ENCODE measurements at places on chromosomes 6 and 20.

DNA sequence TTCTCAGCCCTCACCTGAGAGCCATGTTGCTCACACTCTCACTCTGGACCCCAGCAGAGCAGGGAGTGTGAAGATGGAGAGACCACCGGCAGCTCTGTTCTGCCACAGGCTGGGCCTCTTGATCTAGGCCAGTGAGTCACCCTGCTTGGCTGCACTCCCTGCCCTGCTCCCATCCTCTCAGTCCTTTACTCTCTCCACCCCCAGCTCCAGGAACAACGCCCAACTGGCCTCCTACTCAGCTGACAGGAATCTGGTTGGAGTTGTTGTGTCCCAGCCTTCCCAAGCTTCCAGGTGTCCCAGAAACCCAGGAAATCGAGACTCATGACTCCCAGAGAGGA lies at the start of gene PSORS1C1:
Gene PSORS1C1, plus strand, starts transcription at position 260 of the 338 bp plus-strand sequence. CDS start 14,833 bp downstream, outside the sequence.
- DNase-seq, result no peak

DNA sequence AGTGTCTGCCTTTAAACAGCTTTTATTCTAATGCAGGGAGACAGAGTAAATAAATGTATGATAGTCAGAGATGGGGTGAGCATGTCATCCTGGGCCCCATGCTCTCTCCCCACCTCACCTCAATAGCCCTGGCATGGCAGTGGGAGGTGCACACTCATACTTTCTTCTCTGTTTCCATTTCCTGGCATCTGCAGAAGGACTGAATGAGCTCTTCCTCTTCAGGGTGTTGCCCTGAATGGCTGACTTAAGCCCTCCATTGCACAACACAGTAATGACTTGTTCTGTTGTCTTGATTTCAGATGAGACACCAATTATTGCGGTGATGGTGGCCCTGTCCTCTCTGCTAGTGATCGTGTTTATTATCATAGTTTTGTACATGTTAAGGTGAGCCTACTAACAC lies 57.0 kb upstream of the GNRH2 start:
- DNase-seq, result no peak

- DNase-seq, result no peak
These were observed 52.2 kb upstream of the APCDD1L start for GRCh38 chr20:58567437-58567836.

DNA sequence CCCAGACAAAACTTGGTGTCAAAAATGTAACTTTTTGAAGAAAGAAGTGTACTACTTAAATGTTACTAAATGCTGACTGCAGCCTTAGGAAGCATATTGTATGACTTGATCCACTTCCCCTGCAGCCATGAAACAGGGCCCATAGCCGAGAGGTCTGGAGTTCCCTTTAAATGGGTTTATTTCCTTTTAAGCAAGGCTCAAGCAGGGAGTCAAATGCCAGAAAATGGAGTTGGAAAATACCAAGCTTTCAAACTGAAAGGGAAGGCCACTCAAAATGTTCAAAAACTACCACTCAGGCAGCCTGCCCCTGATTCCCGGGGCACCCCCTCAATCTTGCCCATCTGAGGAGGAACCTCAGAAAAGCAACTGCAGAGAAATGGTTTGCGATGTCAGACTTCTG lies 43.3 kb downstream of the SLC22A23 start:
- DNase-seq, result no peak

- no peak for DNase-seq
These were observed 127.8 kb downstream of the HFE start for GRCh38 chr6:26214803-26215584.

GRCh38 chr6:132132924-132133639 lies 181.9 kb upstream of the CCN2 start:
- peak; percentile 8 for DNase-seq

DNA sequence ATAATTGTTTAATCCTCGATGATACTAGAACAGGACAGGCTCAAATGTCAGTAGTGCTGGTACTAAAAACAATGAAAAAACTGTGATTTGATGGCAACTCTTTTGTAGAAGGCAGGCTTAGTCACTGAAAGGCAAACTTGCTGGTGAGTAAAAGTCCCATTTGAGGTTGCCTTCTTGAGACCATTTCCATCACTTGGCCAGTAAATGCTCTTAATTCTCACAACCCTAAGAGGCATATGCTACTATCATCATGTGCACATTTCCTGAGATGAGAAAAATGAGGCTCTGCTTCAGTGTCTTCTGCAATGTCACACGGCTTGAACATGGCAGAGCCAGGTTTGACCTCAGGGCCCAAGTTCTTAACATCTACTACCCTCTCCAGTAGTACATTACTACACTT lies 9.9 kb downstream of the AKIRIN2 start:
- no peak for DNase-seq

DNA sequence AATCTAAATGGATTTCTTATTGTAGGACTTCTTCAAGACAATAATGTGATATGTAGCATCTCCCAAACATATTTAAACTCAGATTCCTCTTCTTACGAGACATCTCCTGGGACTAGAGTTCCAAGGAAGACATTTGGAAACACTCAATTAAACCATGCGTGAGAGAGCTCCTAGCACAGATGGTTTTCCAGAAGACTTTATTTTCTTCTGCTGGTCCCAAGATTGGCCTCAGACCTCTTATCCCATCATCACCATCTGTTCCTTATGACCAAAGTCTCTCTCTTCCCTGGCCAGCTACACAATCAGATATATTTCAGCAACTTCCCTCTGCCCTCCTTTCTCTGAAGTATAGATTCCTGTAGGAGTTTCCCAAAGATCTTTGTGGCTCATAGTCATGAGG lies 93.2 kb upstream of the JARID2 start:
- no peak for DNase-seq

GRCh38 chr6:48311301-48311700 lies 200.3 kb upstream of the PTCHD4 start:
- no peak for DNase-seq

- no peak for DNase-seq
These were observed 41.4 kb downstream of the PEX7 start for GRCh38 chr6:136863752-136864151.

- DNase-seq, result no peak
These were observed 30.3 kb upstream of the MAS1 start for GRCh38 chr6:159860482-159860881.

DNA sequence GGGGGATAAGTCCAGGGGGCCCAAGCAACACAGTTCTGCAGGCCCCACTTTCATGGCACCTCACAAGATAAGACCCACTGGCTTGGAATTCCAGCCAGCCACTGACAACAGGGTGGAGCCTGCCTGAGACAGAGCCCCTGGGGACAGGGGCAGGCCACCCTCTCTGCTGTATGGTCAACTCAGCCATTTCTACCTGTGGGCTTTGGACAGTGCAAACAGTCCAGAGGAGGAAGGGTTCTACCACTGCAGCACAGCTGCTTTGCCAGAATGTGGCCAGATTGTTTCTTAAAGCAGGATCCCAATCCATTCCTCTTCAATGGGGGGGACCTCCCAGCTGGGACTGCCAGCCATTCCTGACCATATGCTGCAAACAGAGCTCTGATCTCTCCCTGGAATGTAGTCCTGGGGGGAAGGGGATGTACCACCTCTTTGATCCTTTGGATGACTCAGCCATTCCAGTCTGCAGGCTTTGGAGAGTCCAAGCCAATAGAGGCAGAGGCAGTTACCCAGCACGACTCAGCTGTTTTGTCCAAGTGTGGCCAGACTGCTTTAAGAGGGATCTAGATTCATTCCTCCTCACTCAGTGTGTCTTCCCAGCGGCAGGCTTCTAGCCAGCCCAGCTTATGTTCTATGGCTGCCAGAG lies 842.2 kb downstream of the EPHA7 start:
- no peak for DNase-seq

- no peak for DNase-seq
These were observed 57.2 kb upstream of the IRAK1BP1 start for GRCh38 chr6:78810146-78810545.

GRCh38 chr6:117564681-117565080 lies 37.6 kb downstream of the GOPC start:
- no peak for DNase-seq

GRCh38 chr6:15512126-15512525 lies 150.7 kb downstream of the DTNBP1 start:
- DNase-seq, result no peak

Data from hypothalamus (tissue), 51 donors.